T-helper 2 cell treated with Interferon-gamma antibody and Interleukin-4, amounts not matched to agents 5 μg/mL and 100 μg/mL, for 36 hours (primary cell): ENCODE measurements at places on chromosomes 11 and 22.

DNA sequence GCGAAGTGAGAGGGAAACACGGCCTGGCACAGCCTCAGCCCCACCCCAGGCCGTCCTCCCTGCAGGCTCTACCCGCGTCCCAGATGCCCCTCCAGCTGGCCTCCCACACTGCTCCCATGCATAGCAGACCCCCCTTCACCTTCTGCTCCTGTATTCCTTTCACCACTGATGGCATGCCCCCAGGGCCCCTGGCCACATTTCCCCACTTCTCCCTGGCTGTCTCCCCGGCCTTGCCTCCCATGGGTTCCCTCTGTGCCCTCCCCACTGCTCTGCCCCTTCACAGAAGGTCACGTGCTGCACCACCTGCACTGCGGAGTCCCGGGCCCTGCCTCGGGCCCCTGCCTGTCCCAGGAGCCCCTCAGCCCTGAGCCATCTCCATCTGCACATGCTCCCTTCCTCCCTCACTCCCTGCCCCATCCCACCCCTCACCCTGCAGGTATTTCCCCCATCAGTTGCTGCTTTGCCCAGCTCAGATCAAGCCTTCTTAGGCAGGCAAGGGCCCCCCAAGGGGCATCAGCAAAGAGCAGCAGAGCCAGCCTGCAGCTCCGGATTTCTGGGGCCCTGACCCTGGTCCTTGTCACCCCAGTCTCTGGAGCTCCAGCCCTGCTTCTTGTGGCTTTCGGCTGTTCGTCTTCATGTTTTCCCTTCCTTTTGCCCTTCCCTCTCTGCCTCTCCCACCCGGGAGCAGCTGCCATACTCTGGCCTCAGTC, 46.4 kb downstream of the GAB4 start:
- DNase-seq = no peak

- no peak for DNase-seq
These were observed 54.8 kb downstream of the CHST1 start for GRCh38 chr11:45610627-45611026.

DNA sequence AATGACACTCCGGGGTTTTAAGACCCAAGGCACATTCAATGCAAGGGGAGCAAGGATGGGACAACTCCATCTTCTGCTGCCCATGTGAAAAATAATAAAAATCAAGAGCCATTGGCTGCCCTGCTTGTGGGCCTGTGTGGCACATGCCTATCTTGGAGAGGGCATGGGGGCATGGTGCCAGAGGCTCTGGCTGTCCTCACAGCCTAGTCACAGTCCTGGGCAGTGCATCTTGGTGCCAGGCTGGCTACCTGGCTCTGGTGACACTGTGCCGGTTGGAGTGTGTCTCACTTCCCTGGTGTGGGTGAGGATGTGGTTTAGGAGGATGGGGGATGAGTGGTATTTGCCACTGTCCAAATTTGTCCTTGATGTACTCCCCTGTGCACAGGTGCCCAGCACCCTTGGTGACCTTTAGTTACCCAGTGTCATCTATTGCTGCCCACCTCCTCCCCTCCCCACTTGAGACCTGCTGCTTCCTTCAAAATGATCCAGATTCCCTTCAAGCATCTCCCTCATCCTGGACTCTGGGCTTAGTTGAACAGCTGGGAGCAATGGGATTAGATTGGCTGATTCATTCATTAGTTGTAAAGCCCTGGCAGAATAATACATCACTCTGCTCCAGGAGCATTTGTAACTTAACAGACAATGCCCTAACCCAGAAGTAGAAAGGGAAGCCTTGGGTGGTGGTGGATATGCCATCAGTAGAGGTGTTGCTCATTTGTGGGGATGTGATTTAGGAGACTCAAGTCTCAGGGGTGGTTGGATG, 4.6 kb downstream of the TMEM86A start:
- no peak for DNase-seq

DNA sequence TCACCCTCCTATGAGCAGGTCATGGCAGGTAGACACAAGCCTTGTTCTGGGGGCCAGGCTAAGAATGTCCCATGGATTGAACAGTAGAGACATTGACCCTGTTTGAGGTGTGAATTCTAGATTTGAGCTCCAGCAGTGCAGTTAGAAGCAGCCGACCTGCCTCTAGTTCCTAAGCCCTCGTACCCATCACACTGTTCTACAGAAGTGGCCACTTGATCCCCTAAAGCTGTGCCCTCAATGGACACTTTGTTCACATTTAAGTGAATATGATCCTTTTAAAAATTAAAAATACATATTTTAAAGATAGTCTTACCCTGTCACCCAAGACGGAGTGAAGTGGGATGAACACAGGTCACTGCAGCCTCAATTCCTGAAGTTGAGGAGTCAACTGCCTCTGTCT, 122.0 kb downstream of the MED15 start:
- no peak for DNase-seq

- DNase-seq = no peak
These were observed at the start of gene SLC6A5 for GRCh38 chr11:20599221-20600019. Gene SLC6A5, plus strand, starts transcription at chr11:20599608. Its CDS starts 65 bp downstream, at chr11:20599673.

DNA sequence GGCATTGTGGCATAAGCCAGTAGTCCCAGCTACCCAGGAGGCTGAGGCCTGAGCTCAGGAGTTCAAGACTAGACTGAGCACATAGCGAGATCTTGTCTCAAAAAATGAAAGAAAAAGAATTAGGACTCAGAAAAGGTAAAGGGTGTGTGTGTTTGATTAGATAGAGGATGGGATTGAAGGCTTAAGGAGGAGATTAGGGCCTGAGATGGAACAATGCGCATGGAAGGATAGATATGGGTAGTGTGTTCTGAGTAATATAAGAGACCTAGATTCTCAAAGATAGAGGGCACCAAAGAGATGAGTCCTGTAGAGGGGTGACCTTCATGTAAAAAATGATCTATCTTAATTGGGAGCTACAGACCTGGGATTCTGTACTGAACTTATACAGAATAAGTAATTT, 17.3 kb upstream of the RAB30 start:
- DNase-seq = no peak

DNA sequence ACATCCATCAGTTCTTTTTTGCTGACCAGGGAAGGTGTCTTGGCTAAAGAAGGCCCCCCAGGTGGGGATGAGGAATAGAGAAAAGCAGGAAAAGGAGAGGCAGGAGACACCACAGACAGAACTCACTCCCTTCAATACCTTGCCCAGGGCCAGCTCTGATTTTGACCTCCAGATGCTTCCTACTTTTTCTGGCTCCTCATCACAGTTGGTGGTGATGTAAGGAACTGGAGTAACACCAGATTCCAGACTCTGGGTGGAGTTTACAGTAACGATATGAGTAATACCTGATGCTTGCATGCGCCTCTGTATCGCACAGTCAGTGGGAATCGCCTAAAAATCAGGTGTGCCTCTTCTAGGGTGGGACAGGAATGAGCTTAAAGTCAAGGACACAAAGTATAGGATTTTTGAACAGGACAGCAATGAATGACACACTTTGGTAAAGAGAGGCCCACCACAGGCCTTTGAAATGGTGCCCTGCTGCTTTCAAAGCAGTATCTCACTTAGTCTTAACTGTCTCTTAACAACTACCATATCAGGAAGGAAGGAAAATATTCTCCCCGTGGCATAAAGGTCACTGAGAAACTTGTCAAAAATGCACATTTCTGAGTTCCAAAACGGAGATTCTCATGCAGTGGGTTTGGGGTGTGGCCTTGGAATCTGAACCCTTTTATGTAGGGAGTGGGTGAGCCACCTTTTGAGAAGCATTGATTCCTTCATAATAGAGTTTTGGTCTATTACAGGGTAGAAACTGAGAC, 140.8 kb downstream of the SNX19 start:
- DNase-seq = no peak

DNA sequence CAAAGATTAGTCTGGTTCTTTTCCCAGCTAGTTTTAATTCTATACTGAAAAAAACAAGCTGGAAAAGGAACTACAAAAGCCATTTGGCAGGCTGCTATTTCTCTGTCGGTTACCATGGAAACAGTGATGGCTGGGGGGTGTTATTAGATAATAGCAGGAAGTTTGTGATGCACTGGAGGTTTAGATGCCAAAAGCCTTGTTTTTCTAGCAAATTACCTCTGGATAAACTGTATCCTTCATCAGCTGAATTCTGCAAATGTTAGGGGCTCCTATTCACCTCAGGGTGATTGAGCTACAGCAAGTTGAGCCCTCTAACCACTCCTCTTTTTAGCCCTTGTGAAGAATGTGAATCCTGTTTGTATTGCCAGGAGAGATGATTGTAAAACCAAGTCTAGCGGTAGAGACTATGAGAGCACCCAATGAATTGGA, 25.2 kb downstream of the ALKBH3 start:
- no peak for DNase-seq

- no peak for DNase-seq
These were observed 18.8 kb upstream of the OPCML start for GRCh38 chr11:133551064-133551463.

DNA sequence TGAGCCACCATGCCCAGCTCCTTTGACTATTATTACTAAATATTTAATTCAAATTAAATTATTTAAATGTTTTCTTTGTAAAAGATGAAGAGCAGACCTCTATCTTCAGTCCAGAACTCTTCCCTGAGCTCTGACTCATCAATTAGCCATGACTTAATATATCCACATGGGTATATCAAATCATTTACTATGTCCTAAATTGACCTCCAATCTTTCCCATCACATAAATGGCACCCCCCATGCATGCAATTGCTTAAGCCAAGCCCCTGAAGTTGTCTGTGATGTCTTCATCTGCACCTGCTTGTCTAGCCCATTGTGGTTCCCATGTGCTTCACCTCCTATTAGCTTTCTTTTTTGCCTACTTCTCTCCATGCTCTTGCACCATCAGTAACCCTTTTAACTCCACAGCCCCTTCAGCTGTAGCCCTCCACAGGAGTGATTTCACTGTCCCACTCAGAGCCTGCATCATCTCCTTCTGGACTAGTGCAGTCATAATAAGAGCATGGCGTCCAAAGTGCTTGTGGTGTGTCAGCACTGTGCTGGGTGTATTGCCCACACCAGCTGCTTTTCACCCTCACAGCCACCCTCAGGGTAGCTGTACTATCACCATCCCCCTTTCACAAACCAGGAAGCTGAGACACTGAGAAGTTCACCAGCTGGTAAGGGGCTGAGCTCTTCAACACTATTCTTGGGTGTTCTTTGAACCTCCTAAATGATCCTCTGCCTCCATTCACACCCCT, 11.8 kb upstream of the THY1 start:
- DNase-seq = no peak

- no peak for DNase-seq
These were observed 20.3 kb downstream of the MB start for GRCh38 chr22:35596821-35597220.

- DNase-seq = no peak
These were observed 259.9 kb downstream of the BUD13 start for GRCh38 chr11:116512841-116513240.

DNA sequence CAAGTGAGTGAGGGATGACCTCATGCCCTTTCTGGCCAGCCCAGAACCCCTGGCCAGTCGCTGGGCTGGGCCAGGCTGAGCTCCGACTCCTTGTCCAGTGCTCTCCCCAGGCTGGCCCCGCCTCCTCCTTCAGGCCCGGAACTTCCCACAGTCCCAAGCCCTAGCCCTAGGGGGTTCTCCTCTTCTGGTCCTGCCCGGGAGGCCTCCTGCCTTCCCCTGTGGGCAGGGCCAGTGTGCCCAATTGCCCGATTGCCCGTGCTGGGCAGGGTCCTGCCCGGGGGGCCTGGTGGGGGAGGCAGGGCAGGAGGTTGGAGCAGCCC, 4.2 kb downstream of the TCIRG1 start:
- DNase-seq = no peak

DNA sequence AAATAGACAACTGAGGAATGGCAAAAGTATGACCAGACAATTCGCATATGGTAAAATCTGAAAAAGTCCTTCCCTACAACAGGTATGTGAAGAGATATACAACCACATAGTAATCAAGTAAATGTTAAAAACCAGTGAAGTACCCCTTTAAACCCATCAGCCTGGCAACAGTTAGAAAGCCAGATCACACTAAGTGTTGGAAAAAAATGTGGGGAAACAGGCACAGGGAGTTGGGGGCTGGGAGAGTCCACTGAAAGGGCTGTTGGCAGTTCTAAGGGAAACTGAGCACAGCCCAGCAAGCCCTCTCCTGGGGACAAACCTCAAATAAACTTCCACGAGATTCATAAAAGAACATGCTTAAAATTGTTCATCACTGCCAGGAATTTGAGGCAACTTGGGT, 242.1 kb downstream of the BUD13 start:
- DNase-seq = no peak

DNA sequence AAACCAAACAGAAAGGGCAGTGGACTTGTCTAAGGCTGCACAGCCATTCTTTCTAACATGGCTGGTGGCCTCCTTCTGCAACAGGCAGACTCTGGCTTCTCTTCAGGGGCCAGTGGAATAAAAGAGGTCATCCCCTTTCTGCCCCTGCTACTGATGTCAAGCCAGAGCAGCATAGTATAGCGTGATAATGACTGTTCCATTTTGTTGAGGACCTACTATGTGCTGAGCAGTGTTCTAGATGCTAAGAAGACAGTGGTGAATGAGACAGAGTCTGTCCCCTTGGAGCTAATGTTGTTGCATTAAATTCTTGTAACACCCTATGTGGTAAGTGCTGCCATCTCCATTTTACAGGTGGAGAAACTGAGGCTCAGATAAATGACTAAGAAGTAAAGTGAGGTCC, 15.7 kb upstream of the SYT7 start:
- DNase-seq = no peak

DNA sequence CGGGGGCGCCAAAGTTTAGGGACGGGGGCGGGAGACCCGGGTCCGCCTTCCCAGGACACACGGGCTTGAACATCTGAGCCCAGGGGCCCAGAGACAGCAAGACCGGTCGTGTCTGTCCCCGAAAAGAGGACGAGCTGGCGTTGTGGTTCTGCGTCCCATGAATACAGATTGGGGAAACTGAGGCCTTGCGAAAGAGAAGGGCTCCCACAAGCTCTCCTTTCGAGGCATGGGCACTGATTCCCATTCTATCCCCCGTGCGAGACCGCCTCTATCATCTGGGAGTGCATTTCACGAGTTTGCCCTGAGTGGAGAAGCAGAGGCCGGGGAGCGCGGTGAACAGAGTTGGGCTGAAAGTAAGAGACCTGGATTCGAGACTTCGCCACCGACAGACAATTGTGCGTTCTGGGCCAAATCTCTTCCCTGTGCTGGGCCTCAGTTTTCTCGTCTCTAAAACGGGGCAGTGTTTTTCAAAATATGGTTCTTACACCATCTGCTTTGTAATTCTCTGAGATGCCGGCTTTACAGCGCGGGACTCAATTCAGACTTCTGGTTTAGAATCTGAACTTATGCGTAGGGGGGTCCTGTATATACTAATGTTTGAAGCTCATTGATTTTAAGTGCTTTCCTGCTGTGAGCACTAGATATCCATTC, 471 bp downstream of the RNF185 start:
- peak; percentile 7 for DNase-seq

DNA sequence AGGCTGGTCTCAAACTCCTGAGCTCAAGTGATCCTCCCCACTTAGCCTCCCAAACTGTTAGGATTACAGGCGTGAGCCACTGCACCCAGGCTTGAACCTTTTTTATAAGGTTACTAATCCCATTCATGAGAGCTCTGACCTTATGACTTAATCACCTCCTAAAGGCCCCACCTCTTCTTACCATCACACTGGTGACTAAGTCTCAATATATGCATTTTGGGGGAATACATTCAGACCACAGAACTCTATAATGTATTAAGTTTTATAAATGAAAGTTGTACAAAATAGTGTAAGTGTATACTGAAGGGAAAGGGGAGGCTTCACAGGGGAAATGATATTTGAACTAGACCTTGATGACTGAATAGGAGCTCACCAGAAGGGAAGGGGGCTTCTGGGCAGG, 28.4 kb upstream of the RBFOX2 start:
- no peak for DNase-seq
